Neural crest cell (in vitro differentiated cells): ENCODE measurements at places on chromosomes 11 and 22. TPM values are rescaled to one million over a fixed set of nuclear protein-coding genes. Genes with fewer than 3 reads are reported as not detected.

ZNF202 gene
- total RNA-seq, result 22.8 and 25.1 TPM in 2 replicates

DEUP1 gene
- total RNA-seq, result 0.70 and 0.80 TPM in 2 replicates

GRIK4 gene
- 0.86 and 0.89 TPM in 2 replicates for total RNA-seq

DNA sequence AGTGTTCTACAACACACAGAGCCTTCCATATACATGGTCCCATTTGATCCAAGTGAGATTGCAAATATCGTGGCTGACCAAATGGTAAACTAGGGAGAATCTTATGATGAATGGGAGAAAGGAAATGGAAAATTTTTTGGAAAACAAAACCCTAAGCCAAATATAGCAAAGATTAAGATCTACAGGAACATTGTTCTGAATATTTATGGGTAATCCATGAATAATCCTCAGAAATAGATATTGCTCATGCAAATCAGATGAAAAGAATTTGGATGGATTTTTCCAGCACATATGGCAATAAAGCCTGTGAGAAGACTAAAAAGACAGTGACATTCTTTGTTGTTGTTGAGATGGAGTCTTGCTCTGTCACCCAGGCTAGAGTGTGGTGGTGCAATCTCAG, 21.7 kb upstream of the PRDM10 start:
- no peak overlapping the region for H3K4me3 ChIP-seq
- H3K27ac ChIP-seq, result no peak overlapping the region
- peaks cover 5% of the 10 kb centered on the region for H3K4me1 ChIP-seq
- no peaks in the 10 kb centered on the region for H3K36me3 ChIP-seq
- H3K27me3 ChIP-seq, result no peaks in the 10 kb centered on the region

DNA sequence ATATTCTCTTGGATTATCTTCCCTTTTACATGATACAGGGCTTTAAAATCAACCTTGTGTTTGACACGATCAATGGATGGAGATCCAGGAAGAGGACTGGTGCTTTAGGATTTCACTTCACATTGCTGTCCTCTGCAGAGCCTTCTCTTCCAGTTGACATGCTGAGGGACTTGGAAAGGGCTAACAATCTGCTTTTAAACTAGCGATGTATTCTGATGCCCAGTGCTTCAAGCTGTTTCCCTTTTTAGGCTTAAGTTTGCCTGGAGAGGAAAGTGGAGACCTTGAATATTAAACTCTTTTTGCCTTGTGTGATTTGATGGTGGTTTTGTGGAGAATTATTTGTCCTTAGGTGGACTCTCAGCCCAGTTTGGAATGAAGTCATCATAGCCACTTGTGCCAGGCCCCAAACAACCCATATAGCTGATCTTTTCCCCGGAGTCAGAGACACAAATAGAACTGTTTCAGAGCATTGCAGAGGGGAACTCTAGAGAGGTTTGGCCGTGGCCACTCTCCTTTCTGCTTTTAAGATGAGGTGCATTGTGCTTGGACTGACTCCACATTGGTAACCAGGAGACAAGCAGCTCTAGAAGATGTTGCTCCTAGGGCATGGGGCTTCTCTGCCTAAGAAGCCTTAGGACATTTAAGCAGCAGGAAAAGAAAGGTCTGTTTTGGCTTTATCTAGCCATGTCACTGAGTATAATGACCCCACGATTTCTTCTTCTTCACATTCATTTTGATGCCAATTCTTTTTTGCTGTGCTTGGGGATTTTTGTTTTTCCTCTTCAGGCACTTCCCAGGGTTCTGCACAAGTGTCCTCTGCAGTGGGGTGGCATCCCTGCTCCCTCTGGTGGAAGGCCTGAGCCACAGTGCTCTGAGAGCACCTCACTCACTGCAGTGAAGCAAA, 152.8 kb downstream of the NCAM1 start:
- no peak overlapping the region for H3K27ac ChIP-seq
- H3K36me3 ChIP-seq, result no peaks in the 10 kb centered on the region
- no peak overlapping the region for H3K4me3 ChIP-seq
- H3K4me1 ChIP-seq, result peaks cover 10% of the 10 kb centered on the region

- H3K4me1 ChIP-seq, result peaks cover 9% of the 10 kb centered on the region
- no peak for DNase-seq
- peaks cover 5% of the 10 kb centered on the region for H3K36me3 ChIP-seq
- no peak overlapping the region for H3K27ac ChIP-seq
Measured at GRCh38 chr11:35751664-35752061, 89.1 kb downstream of the TRIM44 start.

DNA sequence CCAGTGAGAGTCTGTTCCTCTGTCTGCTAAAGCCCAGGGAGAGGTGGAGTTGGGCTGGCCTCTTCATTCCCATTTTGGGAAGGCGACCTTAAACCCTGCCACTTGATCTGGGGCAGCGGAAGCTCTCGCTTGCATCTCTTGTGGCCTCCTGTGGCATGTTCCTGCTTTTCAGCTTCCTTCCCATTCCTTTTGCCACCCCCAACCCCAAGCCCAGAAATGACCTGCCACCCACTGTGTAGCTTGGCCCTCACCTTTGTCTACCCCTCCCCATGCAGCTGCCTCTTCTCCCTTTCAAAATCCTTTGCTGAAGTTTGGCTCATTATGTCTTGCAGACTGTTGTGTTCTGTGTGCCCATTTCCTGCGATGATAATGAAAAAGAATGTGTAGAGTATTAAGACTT, 110.2 kb downstream of the DBX1 start:
- H3K36me3 ChIP-seq, result peaks cover 2% of the 10 kb centered on the region
- H3K4me1 ChIP-seq, result peaks cover 34% of the 10 kb centered on the region
- no peak overlapping the region for H3K27ac ChIP-seq
- no peaks in the 10 kb centered on the region for H3K27me3 ChIP-seq
- no peak overlapping the region for H3K4me3 ChIP-seq
- DNase-seq, result no peak

- H3K4me3 ChIP-seq, result no peak overlapping the region
- no peak overlapping the region for H3K27ac ChIP-seq
Measured at GRCh38 chr22:48741540-48741939, 1086.1 kb downstream of the BRD1 start.

DNA sequence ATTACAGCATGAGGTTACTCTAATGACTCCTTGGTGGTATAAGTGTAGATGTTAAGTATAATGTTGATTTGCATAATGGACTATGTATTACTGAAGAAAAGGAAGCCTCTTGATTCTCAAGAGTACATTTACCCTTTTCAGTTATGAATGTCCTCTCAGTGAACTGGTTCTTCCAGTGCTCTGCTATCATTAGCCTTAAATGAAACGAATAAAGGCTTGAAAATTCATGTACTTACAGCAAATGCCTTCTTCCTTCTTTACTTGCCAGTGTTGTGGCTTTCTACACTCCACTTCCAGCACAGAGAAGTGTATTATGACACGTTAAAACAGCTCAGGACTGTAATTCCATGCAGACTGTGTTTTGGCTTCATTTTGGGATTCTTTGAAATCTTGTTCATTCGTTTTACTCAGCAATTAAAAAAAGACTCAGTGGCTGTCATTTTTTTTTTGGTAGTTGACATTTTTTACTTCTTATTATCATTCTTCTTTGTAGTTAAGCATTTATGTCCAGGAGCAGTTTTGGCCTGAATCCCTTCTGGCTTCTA, 96.9 kb downstream of the MTMR3 start:
- H3K27ac ChIP-seq, result peak overlapping the region; percentile 43
- DNase-seq, result no peak
- H3K36me3 ChIP-seq, result no peaks in the 10 kb centered on the region
- no peaks in the 10 kb centered on the region for H3K4me1 ChIP-seq

DNA sequence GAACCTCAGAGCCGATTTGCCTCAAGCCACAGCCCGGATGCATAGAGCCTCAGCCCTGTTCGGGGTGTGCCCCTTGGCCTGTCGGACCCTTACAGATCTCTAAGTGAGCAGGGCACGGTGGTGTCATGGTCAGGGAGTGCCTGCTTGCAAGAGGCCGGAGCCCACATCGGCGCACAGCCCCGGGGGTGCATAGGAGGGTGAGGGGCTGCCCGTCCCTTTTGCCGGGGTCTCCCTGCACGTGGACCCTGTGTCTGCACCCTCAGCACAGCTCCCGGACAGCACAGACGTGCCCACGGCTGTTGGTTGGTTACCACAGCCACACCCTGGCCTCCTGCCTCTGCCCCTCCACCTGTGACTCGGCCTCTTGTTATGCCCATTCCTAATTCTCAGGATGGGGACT, 6.5 kb downstream of the RAB36 start:
- H3K27me3 ChIP-seq, result no peaks in the 10 kb centered on the region
- DNase-seq, result no peak
- peaks cover 2% of the 10 kb centered on the region for H3K36me3 ChIP-seq
- no peak overlapping the region for H3K4me3 ChIP-seq
- no peak overlapping the region for H3K27ac ChIP-seq

DNA sequence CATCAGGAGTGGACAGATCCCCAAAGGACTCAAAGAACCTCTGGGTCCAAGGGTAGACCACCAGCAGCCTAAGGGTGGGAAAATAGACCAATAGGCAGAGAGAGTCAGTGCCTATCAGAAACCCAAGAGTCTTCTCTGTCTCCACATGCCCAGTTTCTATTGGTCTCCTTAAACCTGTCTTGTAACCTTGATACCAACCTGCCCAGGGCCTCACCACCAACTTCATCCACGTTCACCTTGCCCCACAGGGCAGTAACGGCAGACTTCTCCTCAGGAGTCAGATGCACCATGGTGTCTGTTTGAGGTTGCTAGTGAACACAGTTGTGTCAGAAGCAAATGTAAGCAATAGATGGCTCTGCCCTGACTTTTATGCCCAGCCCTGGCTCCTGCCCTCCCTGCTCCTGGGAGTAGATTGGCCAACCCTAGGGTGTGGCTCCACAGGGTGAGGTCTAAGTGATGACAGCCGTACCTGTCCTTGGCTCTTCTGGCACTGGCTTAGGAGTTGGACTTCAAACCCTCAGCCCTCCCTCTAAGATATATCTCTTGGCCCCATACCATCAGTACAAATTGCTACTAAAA, at the start of gene HBB:
Gene HBB (minus strand): TSS at position 340 of the 579 bp plus-strand sequence. CDS start 50 bp downstream, at position 290.
- no peaks in the 10 kb centered on the region for H3K36me3 ChIP-seq
- H3K4me1 ChIP-seq, result peaks cover 8% of the 10 kb centered on the region
- no peaks in the 10 kb centered on the region for H3K27me3 ChIP-seq
- no peak within 1 kb of the TSS for H3K4me3 ChIP-seq
- no peak for DNase-seq

GRCh38 chr11:45812581-45813548, 7.9 kb downstream of the SLC35C1 start:
- DNase-seq, result no peak

DNA sequence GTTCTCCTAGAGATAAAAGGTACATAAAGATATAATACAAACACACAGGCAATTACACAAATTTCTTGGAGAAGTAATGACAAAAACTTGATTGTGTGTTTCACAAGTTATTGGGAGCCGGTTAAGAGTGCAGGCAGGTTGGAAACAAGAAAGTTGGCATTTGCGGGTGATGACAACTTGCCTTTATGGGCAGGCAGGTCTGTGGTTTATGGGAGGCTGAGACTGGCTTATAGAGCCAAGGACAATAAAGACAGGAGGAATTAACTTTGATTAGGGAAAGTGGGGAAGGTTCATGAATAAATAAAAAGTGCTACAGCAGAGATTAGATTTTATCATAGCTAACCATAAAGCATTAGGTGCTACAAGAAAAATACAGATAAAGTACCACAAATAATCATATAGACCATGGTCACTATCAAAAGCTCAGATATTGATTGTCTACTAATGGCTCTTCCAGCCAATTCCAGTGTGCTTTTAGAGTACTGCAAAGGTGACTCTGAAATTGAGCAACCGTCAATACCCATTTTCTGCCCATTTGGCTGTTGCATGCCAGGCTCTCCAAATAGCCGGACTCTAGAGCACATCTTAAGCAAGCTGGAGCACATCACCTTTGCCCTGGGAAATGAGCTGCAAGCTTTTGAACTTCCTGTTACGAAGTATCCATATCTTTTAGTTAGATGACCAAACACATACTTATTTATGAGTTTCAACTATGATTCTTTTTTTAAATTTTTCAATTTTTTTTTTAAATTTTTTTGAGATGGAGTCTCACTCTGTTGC, 33.9 kb upstream of the GAB2 start:
- no peak overlapping the region for H3K27ac ChIP-seq
- H3K4me3 ChIP-seq, result no peak overlapping the region
- no peak for DNase-seq
- no peaks in the 10 kb centered on the region for H3K27me3 ChIP-seq
